ENCODE measurements at places on chromosomes 16 and 17.

GRCh38 chr16:48408688-48409087 is 23.5 kb upstream of the SIAH1 start:
- no peak for DNase-seq

DNA sequence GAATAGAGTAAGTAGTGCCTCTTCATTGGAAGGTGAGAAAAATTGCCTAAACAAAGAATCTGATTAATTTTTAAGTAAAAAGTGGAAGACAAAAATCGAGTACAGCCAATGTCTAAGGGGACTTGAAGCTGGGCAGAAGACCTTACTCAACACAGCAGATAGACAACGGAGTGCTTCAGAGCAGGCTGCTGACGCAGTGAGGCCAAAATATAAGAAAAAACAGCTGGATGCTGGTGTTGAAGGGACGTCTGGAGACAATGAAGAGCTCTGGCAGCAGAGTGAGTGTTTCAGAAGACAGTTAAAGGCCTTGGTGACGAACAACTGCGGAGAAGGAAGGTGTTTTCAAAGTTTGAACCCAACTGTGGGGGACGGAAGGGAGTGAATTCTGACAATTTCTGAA is 169.8 kb downstream of the MRTFB start:
- no peak for DNase-seq

DNA sequence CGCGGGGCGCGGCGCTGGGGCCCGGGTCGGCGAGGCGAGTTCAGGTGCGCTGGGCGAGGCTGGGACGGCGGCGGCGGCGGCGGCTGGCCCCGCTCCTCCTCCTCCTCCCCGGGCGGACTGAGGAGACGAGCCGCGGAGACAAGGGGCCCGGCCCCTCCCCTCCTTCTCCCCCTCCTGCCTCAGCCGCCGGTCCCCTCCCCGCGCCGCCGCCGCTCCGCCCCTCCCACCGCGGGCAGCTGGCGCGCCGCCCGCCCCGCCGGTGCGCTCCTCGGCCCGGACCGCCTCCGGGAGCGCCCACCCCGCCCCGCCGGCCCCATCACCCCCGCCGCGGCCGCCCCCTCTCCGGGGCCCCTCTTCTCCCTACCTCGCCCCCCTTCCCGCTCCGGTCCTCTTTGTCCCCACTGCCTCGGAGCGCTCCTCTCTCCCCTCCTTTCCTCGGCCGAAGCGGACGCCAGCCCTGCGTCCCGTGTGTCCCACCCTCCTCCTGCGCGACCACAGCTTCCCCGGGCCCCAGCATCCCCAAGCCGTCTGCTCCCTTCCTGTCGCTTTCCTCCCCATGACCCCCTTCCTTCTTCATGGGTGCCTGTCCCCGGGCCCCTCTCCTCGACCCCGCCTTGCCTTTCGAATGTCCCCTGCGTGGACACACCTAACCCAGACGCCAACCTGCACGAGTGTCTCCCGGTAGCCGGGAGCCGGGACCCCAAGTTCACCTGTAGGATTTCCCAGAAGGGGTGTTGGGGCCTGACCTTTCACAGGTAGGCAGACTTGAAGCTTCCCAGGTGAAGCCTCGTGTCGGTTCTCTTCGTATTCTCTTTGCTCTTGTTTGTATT is at the start of gene TOX3:
Gene TOX3, minus strand, starts transcription at position 140 of the 830 bp plus-strand sequence. CDS start 420 bp downstream, outside the sequence.
- DNase-seq = no peak

DNA sequence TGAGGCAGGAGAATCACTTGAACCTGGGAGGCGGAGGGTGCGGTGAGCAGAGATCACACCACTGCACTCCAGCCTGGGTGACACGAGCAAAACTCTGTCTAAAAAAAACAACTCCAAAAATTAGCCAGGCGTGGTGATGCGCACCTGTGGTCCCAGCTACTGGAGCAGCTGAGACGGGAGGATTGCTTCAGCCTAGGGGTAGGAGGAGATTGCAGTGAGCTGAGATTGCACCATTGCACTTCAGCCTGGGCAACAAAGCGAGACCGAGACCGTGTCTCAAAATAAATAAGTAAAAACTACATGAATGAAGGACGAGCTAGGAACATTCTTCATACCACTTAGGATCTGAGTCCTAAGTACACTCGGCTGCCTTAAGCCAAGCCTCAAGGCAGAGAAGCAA is 35.4 kb downstream of the CCDC57 start:
- no peak for DNase-seq

GRCh38 chr16:88349903-88350900 is 32.6 kb upstream of the ZNF469 start:
- no peak for DNase-seq

DNA sequence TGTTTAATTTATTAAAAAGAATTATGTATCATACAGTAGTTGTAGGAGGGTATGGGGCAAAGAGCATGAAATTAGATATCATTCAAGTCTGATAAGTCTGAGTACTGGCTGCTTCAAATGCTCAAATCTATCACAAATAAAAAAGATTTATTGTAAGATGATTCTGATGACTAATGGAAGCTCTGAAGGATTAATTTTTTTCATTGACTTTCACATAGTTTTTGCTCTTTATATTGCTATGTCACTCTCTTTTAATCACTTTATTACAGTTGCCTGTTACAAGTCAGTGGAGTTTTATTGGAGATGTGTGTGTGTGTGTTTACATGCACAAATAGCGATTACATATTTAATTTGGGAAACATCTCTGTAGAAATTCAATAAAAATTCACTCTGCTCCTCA is 15.0 kb downstream of the MAP2K4 start:
- no peak for DNase-seq

GRCh38 chr16:57645169-57645568 is 16.7 kb downstream of the ADGRG1 start:
- no peak for DNase-seq

DNA sequence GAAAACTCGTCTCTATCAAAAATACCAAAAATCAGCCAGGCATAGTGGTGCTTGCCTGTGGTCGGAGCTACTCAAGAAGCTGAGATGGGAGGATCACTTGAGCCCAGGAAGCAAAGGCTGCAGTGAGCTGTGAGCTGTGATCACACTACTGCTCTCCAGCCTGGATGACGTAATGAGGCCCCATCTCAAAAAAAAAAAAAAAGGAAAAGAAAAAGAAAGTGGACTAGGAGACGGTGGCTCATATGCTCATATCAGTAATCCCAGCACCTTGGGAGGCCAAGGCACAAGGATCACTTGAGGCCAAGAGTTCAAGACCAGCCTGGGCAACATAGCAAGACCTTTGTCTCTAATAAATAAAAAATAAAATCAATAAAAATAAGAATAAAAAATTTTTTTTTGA is 8.8 kb upstream of the SUMO2 start:
- no peak for DNase-seq

- DNase-seq = no peak
Measured at GRCh38 chr17:5638596-5638995, 54.3 kb upstream of the NLRP1 start.

- no peak for DNase-seq
Measured at GRCh38 chr16:50263940-50264929, 2.1 kb upstream of the ADCY7 start.

DNA sequence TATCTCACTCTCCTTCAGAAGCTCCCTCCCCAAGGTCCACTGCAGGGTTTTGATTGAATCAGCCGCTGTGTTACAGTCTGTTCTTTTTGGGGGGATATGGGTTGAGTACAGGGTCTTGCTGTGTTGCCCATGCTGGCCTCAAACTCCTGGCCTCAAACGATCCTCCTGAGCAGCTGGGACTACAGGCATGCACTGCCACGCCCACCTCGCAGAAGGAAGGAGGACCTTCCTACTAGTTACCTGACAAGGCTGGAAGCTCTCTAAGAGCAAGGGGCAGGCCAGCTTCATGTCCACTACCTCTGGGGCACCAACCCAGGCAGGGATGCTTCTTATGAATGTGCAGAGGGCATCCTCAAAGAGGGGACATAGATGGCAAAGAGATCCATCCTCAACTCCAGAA is 1.9 kb upstream of the MMP28 start:
- no peak for DNase-seq

GRCh38 chr17:27494192-27495091 is 38.2 kb downstream of the KSR1 start:
- DNase-seq = peak; percentile 51

DNA sequence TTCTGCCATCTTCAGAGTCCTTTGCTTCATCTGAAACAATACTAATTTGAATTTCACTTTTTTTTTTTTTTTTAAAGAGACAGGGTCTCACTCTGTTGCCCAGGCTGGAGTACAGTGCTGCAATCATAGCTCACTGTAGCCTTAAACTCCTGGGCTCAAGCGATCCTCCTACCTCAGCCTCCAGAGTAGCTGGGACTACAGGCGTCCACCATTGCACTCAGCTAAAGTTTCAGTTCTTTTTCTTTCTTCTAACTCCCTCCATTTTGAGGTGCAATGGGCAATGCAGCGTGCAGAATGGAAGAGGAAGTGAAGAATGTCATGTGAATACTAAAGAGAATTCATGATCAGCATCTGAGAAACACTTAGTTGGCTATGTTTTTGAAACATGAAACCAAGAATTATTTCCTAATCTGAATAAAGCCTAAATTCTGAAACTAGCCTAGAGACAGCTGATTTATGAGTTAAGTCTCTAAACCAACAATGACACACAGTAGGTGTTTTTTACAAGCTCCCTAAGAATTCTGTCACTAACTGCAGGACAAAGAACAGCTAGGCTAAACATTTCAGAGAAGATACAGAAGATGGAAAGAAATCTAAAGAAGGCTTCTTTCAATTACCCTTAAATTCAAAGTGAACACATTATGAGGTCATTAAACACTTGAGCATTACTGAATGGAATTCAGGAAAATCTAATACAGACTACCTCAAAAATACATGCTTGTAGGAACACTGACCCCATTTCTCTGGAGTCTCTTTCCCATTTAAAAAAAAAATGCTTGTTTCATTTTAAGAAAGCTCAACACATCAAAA is 21.0 kb downstream of the SNN start:
- DNase-seq = no peak

DNA sequence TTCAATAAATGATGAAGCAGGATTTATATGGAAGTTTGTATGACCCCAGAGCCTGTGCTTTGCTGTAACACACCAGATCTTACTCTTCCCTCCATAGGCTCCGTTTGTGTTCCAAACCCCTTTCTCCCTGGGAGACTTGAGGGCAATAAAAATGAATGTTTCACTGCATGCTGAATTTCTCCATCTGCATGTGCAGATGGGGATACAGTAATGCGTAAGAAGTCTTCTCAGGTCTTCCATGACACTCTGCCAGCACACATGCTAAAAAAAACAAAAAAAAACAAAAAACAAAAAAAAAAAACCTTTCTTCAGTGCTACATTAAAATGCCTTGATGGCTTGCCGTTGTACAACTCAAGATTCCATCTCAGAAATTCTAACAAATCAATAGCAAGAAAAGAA is 170.2 kb upstream of the ANKFN1 start:
- no peak for DNase-seq

DNA sequence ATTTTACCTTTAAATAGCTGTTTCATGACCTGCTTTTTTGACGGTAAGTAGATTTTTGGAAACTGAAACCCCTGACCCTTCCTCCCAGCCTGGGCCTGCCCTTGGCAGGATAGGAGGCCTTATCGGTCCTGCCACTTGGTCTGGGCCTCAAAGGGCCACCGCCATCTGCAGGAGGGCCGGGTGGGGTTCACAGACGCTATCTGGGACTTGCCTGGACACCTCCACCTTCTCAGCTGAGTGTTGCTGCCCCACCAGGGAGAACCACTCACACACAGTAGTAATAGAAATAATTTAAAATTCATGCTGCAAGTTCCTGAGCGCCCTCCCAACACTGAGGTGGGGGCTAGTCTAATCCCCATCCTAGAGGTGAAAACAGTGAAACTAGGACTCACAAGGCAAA is 4.6 kb upstream of the NPRL3 start:
- DNase-seq = no peak

- no peak for DNase-seq
Measured at GRCh38 chr17:75799402-75799801, 14.8 kb downstream of the UNK start.

DNA sequence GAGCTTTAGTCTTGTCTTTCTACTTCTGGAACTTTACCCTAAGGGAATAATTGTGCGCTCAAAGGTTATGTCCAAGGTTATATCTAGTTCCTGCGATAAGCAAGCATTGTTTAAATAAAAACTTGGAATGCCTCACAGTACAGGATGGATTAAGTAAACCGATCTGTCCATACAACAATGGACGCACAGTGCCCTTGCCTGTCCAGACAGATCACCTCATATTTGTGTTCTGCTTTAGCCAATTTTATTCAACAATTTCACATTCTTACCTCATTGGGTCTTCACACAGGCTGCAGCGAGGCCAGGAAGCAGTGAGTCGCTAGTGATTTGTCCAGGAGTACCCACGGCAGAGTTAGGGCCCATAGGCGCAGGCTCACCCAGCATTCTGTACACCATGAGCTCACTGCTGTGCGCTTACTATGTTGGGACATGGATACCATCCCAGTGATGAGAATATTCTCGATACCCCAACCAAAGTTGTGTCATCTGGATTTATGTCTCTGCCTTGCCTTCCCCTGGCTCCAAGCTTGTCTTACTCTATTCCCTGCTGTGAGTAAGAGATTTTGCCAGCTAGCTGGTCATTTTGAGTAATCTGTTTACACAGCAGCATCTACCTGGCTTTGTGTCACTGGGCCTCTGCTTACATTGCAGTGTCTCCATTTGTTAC is 39.8 kb downstream of the USP43 start:
- no peak for DNase-seq

DNA sequence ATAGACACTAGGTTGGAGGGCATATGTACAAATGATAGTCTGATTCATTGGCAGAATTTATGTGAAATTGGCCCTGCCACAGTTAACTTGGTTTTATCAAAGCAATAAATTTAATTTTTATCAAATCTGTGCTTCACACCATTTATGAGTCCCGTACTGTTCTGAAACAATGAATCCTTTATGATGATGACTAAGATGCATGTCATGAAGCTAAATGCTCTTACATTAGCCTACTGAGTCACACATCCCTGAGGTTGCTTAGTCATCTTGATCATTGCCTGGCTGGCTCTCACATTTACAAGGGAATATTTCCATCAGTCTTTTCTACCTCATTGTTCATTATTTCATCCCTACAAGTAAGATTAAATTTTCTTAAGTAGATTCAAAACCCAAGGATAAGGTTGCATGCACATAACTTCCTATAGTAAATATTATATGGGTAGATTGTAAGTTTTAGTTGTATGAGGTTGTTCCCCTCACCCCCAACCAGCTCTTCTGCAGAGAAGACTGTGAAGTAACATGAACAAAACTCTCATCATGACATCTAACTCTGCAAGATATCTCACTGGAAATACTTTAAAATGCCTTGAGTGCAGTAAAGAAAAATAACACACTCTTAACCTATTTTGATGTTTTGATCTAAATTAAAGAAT is 170.7 kb downstream of the CYB561 start:
- DNase-seq = peak; percentile 80

- no peak for DNase-seq
Measured at GRCh38 chr17:42849451-42850181, 1.4 kb upstream of the AOC3 start.

- no peak for DNase-seq
Measured at GRCh38 chr16:28011223-28011622, 52.3 kb downstream of the GSG1L start.

GRCh38 chr16:1960665-1961630 is 1.6 kb downstream of the NDUFB10 start:
- no peak for DNase-seq

GRCh38 chr16:48558371-48558841 is 51.6 kb downstream of the N4BP1 start:
- peak; percentile 37 for DNase-seq
